ENCODE measurements at places on chromosomes 3 and 15.

GRCh38 chr15:80317389-80318182 is 65.6 kb upstream of the CTXND1 start:
- DNase-seq: no peak

DNA sequence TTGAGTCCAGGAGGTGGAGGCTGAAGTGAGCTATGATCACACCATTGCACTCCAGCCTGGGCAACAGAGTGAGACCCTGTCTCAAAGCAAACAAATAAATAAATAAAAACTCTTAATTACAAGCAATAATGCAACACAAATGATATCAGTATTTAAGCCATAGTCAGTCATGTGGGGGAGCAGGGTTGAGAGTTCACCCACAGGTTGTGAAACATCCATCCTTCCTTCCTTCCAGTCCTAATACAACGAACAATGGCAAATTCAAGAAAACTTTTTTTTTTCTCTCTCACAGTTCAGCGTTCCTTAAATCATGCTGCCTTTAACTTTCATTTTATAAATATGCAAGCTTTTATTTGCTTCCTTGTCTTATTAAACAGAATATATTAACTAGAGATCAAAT is 24.1 kb downstream of the ZNF592 start:
- no peak for DNase-seq

DNA sequence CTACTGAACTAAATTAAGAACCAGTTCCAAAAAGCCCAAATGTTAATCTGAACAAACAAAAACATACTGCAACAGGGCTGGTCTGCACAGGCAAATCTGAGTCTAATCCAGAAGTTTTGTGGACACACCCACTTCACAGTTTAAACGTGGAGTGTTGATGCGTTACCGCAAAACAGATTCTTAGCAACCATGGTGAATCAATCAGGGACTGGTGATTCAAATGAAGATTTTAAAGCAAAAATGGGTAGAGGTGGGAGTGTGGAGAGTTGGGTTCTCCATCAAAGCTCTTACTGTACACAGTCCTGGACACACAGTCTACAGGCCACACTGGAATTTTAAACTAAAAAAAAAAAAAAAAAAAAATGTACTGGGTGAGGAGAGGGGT is 5.2 kb downstream of the ANXA2 start:
- no peak for DNase-seq

DNA sequence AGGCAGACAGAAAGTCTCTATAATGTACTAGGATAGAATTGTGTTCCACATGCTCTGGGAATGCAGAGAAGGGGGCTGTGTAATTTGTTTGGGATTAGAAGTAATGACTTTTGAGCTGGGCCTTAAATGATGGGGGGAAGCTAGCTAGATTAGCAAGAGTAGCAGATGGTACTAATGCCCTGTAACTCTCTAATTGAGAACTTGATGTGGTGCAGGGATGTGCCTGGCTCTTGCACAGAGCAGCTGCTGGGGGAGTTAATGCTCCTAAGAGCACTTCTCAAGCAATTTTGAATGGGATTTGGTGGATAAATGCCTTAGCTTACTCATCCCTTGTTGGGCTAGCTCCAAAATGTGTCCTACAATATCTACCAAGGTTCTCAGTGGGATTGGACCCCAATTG is 12.4 kb upstream of the SYN2 start:
- no peak for DNase-seq

GRCh38 chr15:38698254-38698653 is 133.6 kb upstream of the RASGRP1 start:
- DNase-seq: no peak

- no peak for DNase-seq
Measured at GRCh38 chr15:58038426-58039078, 27.0 kb downstream of the ALDH1A2 start.

DNA sequence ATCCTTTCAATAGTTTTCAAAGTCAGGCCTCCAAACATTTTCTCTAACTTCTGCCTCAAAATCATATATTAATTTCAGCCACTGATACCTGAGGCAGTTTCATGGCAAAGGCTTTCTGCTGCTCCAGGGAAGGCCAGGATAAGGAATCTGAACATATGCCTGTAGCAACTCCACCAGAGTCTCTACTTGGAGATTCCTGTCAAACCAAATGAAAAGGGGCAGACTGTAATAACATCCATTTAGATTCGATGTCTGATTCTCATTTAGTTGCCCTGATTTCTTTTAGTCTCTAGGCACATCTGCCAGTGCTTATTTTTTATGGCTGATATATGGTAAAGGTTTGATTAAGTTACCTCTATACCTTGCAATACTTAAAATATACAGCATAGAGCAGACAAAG is 109.6 kb upstream of the ZNF385D start:
- no peak for DNase-seq

- no peak for DNase-seq
Measured at GRCh38 chr15:85335193-85335942, 45.0 kb upstream of the AKAP13 start.

Data from activated naive CD8-positive, alpha-beta T cell treated with anti-CD3 and anti-CD28 coated beads, Interleukin-2, amount 10 ng/mL, durations not matched to agents 7 days and 5 days (primary cell).